ENCODE measurements at places on chromosomes 1 and 21. TPM values are rescaled to one million over a fixed set of nuclear protein-coding genes. Genes with fewer than 3 reads are reported as not detected.

- no peak overlapping the region for H3K27ac ChIP-seq
- H3K36me3 ChIP-seq = no peaks in the 10 kb centered on the region
- no peaks in the 10 kb centered on the region for H3K27me3 ChIP-seq
- H3K4me1 ChIP-seq = peaks cover 18% of the 10 kb centered on the region
Observed at GRCh38 chr1:184932319-184932718, 42.0 kb downstream of the NIBAN1 start.

DNA sequence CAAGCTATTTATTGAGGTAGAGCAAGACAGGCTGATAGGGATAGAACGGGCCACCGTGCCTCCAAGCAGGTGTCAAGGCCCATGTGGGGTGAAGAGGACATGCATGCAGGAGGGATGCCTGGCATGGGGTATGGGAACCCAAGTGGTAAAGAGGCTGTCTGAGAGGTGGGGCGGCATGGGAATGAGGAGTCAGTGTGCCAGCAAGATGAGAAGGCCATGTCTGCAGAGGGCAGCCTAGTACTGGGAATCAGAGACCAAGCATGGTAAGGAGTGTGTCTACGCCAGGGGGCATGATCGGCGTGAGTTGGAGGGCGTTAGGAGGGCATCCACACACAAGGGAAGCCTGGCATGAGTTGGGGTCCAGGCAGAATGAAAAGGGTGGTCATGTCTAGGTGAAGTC, 303.7 kb upstream of the PLD5 start:
- DNase-seq = peak; percentile 37
- H3K36me3 ChIP-seq = no peaks in the 10 kb centered on the region
- peaks cover 52% of the 10 kb centered on the region for H3K27me3 ChIP-seq
- H3K4me3 ChIP-seq = no peak overlapping the region
- no peak overlapping the region for H3K27ac ChIP-seq

- H3K36me3 ChIP-seq = no peaks in the 10 kb centered on the region
- no peaks in the 10 kb centered on the region for H3K27me3 ChIP-seq
- DNase-seq = no peak
- H3K4me3 ChIP-seq = no peak overlapping the region
Observed at GRCh38 chr1:95098196-95098595, 19.0 kb upstream of the TLCD4 start.

DNA sequence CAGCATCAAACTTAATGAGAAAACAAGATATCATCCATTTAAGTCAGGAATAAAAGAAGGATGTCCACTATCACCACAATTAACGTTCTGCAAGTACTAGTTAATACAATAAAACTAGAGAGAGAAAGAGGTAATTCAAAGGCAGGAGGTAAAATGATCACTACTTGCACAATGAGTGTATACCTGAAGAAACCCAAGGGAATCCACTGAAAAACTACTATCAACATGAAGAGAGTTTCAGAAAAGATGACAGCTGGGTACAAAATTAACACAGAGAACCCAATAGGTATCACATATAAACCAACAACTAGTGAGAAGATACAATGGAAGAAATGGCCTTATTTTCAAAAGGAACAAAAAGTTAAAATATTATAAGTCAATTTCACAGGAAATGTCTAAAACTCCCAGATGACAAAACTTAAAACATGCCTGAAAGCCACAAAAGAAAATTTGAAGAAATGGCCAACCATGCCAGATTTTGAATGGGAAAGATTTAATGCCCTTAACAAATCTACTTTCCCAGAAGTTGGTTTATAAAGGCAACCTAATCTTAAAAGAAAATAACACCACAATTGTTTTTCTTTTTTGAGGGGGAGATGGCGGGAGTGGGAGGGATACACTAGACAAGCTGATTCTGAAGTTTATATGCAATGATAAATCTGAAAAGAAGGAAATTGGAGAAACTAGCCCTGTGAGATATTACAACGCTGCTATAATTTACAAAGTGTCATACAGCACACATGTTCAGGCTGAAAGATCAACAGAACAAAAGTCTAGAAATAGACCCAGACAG, 17.8 kb downstream of the VPS26C start:
- H3K4me3 ChIP-seq = no peak overlapping the region
- no peaks in the 10 kb centered on the region for H3K27me3 ChIP-seq
- no peak overlapping the region for H3K27ac ChIP-seq
- no peaks in the 10 kb centered on the region for H3K4me1 ChIP-seq
- no peak for DNase-seq

DNA sequence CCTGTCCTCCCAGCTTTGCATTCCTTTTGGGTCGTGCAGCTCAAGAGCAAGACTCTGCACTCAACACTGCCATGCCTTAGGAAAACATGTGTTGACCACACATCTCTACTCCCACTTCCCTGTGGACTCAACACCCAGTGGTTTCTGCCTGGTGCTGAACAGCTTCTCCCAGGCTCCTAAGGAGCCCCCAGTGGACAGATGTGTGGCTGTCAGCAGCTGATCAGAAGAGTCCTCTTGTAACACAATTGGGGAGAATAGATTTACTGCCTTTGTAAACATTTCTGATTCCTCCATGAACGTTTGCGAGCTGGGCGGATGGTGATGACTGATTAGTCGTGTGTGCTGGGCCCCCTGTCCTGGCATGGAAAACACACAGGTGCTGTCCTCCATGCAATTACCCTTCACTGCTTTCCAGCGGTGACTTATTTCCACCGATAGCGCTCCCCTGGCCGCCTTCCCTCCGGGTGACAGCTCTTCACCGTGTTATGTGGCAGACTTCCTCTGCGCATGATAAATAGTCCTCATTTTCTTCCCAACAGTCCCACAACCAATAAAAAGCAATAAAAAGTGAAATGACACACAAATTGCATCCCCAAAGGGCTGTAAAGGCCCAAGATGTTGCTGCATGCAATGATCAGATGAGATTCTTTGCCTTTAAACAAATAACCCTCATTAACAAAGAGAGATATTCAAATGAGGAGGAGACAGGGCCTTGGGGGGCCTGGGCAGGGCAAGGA, 249.4 kb upstream of the AJAP1 start:
- no peak overlapping the region for H3K4me3 ChIP-seq
- DNase-seq = no peak
- H3K27me3 ChIP-seq = no peaks in the 10 kb centered on the region
- H3K36me3 ChIP-seq = no peaks in the 10 kb centered on the region
- no peaks in the 10 kb centered on the region for H3K4me1 ChIP-seq
- H3K27ac ChIP-seq = no peak overlapping the region

DNA sequence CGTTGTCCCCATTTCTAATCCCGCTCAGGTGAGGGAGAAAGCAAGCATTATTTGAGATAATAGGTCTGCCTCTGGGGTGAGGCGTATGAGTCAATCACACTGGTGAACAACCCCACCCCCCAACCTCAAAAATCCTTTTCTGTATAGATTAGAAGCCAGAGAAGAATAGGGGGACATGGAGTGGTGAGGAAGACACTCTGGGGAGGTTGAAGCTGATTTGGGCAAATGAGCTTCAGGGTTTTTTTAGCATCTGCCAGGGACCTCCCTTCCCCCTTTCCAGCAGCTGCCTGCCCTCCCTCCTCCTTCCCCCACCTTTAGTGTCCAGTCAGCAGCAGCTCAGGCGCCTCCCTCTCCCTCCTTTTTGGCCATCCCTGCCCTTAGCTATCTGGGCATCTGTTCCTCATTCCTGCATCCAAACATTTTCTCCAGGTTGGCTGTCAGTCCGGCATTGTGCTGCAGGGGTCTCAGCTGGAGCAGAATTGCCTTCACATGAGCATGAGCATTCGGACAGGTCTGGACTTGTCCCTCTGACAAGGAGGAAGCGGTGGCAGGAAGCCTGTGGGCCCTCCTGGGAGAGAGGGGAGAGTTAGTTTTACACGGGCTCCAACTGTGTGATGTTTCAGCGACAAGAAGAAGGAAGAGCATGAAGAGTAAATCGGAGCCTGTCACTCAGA, 30.8 kb upstream of the PTGFRN start:
- peaks cover 11% of the 10 kb centered on the region for H3K4me1 ChIP-seq
- no peaks in the 10 kb centered on the region for H3K36me3 ChIP-seq
- H3K27me3 ChIP-seq = no peaks in the 10 kb centered on the region
- DNase-seq = peak; percentile 25

DNA sequence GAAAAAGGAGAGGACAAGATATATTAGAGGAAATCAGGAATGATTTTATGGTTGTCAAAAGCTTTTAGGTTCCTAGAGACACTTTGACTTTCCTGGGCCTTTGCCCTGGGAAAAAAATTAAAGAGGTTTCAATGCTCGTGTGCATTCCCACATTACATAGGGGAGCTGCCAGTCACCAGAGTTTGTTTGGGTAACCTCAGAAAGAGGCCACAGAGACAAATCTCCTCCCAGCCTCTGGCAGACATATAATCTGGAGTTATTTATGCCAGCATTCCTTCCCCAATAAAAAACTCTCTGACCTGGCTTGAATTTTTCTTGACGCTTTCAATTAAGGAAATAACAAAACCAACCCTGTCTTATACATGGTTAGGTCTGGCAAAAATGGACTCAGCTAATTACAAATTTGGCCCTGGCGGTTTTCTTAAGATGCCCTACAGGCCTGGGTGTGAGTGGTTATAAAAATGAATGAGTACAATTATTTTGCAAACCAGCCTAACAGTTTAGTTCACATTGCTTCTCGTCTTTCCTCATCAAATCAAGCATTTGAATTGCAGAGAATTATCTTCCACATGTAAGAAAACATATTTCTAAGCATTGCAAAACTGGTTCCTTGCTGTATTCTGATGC, 63.7 kb downstream of the WLS start:
- H3K27me3 ChIP-seq = no peaks in the 10 kb centered on the region
- no peak for DNase-seq
- no peak overlapping the region for H3K4me3 ChIP-seq
- peaks cover 9% of the 10 kb centered on the region for H3K4me1 ChIP-seq
- no peak overlapping the region for H3K27ac ChIP-seq

DNA sequence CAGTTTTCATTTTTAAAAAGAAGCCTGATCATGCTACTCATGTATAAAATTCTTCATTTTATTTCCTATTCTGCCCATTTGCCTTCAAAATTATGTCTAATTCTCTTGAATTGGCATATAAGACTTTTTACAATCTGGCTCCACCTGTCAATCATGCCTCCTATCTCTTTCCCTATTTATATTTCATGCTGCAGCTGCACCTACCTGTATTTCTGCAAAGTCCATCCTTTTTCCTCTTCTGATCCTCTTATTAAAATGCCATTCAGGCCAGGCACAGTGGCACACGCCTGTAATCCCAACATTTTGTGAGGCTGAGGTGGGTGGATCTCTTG, 30.6 kb upstream of the UAP1 start:
- no peaks in the 10 kb centered on the region for H3K4me1 ChIP-seq
- no peak overlapping the region for H3K27ac ChIP-seq
- no peak for DNase-seq
- H3K4me3 ChIP-seq = no peak overlapping the region

- no peaks in the 10 kb centered on the region for H3K36me3 ChIP-seq
- no peak overlapping the region for H3K27ac ChIP-seq
- no peaks in the 10 kb centered on the region for H3K27me3 ChIP-seq
- no peaks in the 10 kb centered on the region for H3K4me1 ChIP-seq
- H3K4me3 ChIP-seq = no peak overlapping the region
Observed at GRCh38 chr1:116164604-116165368, 53.6 kb downstream of the MAB21L3 start.

DNA sequence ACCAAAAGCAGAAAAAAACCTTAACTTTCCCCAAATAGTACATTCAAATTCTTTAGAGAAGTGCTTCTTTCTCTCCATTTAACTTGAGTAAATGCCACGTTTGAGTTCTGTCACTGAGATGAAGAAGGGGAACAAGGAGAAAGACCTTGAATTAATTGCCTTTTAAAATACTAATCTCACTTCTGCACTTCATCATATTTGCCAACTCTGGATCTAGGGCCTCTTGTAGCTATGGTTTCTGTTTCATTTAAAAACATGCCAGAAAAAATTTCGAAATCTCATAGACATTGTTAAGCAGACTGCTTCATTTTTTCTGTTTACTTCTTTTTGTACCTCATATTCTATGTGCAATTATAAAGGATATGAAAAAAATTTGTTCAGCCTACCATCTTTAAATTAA, 24.6 kb downstream of the MIXL1 start:
- no peak for DNase-seq
- no peaks in the 10 kb centered on the region for H3K27me3 ChIP-seq
- peaks cover 18% of the 10 kb centered on the region for H3K36me3 ChIP-seq
- H3K4me3 ChIP-seq = no peak overlapping the region
- H3K27ac ChIP-seq = no peak overlapping the region

GRCh38 chr1:15676010-15676409, 8.1 kb upstream of the PLEKHM2 start:
- no peak overlapping the region for H3K4me3 ChIP-seq
- DNase-seq = no peak
- no peak overlapping the region for H3K27ac ChIP-seq
- H3K4me1 ChIP-seq = peaks cover 21% of the 10 kb centered on the region

DNA sequence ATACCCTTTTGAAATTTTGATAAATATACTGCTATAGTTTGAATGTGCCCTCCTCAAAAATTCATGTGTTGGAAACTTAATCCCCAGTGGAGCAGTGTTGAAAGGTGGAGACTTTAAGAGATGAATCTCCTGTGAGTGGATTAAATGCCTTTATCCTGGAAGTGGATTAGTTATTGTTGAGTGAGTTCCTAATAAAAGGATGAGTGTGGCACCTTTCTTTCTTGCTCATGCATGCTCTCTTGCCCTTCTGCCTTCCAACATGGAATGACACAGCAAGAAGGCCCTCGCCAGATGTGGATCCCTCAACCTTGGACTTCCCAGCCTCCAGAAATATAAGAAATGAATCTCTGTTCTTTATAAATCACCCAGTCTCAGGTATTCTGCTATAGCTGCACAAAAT, 51.8 kb downstream of the CD160 start:
- H3K4me3 ChIP-seq = no peak overlapping the region
- no peaks in the 10 kb centered on the region for H3K27me3 ChIP-seq

DNA sequence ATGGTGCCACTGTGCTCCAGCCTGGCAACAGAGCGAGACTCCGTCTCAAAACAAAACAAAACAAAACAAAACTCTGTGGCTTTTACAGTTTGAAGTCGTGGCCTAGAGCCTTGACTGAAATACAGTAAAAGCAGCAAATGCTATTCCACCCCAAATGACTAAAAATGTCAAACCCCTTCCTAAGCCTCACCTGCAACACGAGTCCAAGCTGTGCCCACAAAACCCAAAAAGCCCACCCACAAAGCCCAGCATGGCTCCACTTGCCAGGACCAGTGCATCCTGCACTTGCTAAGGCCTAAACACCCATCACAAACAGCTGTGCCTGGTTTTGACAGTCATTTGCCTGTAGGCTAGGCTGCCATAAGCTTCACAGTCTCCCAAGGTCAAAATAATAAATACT, 21.3 kb downstream of the VAV3 start:
- no peaks in the 10 kb centered on the region for H3K27me3 ChIP-seq
- H3K27ac ChIP-seq = no peak overlapping the region
- no peak overlapping the region for H3K4me3 ChIP-seq
- no peak for DNase-seq
- H3K36me3 ChIP-seq = no peaks in the 10 kb centered on the region

The SLAMF1 gene
- not detected for total RNA-seq

The COL24A1 gene
- total RNA-seq = 0.17 TPM

The HPDL gene
- total RNA-seq = not detected

The NHLH1 gene
- not detected for total RNA-seq

The ANKRD45 gene
- total RNA-seq = not detected

The LAMC1 gene
- 71.5 TPM for total RNA-seq
